ENCODE measurements at places on chromosomes 7 and 10. TPM values are rescaled to one million over a fixed set of nuclear protein-coding genes. Genes with fewer than 3 reads are reported as not detected.

SYNPO2L gene
- total RNA-seq, result not detected

SEMA3A gene
- 0.25 TPM for total RNA-seq

HDAC9 gene
- total RNA-seq, result 0.48 TPM

CLIP2 gene
- total RNA-seq, result 2.1 TPM

ZNF736 gene
- 20.6 TPM for total RNA-seq

KLF14 gene
- total RNA-seq, result not detected

CYP2E1 gene
- 0.16 TPM for total RNA-seq

MMP21 gene
- total RNA-seq, result 0.11 TPM

AKR1B1 gene
- total RNA-seq, result 107 TPM

GRM3 gene
- total RNA-seq, result not detected

All from activated T-helper 2 cell treated with anti-CD3 and anti-CD28 coated beads, Interferon-gamma antibody, Interleukin-2, Interleukin-4, amounts not matched to agents 10 μg/mL and 5 μg/mL and 100 μg/mL, durations not matched to agents 14 hours and 24 hours and 36 hours (primary cell).